ENCODE measurements at places on chromosomes 2 and 18.

GRCh38 chr2:59171019-59171418 is 929.9 kb upstream of the FANCL start:
- DNase-seq = no peak

DNA sequence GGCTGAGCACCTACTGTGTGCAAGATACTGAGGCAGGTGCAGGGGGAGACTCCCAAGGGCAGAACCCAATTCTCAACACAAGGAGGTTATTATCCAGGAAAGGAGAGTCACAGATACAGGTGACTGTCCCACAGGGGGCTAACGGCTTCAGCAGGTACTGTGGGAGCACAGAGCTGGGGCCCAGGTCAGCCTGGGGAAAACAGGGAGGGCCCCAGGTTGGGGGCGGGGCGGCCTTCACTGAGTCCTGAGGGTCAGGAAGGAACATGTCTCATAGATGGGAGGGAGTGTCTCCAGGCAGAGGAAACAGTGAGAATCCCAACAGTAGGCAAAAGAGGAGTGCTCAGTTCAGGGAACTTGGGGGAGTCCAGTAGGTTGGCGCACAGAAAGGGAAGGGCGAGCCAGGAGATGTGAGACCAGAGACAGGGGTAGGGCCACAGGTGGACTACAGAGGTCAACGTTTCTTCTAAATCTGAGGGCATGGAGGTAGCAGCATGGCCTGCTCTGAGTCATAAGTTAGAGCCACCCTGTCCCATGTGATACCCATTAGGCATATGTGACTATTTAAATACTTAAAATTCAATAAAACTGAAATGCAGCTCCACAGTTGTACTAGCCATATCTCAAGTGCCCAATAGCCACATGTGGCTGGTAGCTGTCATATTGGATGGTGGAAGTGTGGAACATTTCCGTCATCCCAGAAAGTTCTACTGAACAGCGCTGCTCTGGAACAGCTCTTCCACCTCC is 157.2 kb downstream of the TTC32 start:
- DNase-seq = no peak

DNA sequence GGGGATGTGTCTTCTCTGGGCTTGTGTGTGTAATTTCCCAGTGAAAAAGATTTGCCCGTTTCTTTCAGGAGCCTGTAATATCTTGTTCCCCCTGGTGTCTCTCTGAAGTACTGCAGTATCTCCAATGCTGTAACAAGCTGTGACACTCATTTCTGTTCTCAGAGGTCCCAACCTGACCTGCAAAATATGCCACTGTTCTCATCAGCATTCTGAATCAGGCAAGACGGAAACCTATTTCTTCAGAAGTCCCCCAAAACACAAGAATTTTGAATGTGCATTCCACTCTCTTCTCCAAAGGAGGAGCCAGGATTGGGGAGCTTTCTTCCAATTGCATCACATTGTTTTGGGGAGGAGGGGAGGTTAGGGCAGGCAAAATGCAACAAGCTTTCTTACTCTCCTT is 77.0 kb upstream of the CNGA3 start:
- no peak for DNase-seq

DNA sequence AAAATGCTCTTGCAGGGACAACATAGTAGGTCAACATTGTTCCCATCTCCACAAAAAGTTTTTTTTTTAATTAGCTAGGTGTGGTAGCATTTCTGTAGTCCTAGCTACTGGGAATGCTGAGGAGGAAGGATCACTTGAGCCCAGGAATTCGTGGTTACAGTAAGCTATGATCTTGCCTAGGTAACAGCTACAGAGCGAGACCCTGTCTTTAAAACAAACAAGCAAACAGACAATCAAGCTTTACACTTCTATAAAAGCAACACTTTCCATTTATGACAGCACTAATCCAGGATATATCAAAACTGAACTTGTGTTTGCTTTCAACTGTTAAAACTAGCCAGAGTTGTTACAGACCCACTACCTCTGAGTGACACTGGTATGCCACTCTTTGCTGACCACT is 12.0 kb downstream of the UGT1A3 start:
- DNase-seq = no peak

- no peak for DNase-seq
Measured at GRCh38 chr2:13779996-13780395, 852.5 kb upstream of the LRATD1 start.

DNA sequence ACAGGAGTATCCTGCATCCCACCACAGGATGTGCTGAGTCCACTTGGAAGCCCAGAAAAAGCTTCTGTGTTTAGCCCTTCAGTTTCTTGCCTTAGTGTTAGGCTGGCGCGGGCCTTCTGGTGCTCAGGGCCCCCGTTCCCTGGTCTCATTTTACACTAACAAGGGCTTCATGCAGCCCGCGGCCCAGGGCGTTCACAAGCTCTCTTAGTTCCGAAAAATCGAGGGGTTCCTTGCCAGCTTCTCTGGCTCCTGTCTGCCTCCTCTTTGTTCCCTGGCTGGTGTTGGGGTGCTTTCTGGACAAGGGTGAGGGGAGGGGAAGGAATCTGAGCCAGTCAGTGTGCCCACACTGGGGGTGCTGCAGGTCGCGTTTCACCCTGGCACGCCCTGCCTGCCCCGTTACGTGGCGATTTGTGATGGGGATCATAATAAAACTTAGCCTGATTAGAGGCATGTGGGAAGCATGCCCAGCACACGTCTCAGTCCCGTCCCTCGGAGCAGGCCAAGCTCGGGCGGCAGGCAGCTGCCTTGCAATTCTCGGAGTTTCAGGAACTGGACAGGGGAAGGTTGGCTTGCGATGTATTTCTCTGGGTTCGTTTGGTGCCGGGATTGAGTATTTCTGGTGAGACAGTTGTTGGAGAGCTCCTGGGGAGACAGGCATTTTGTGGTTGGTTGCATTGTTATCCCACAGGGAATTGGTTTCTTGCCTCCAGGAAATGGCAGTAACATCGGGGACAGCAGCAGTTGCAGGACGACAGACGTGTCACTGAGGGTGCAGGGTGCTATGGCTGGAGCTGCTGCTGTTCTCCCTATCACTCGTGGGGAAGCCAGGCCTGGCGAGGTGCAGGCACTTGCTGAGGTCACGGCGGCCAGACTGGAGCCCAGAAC is 22.9 kb downstream of the SH3BP4 start:
- no peak for DNase-seq

All from activated T-helper 1 cell treated with Interleukin-2 at 50 U/mL for 16 hours (primary cell).